NCI-H1092 treated with DMSO at 0.1 percent for 48 hours (cell line): ENCODE measurements at places on chromosomes 5 and 9.

GRCh38 chr9:87469793-87470465, 27.7 kb upstream of the DAPK1 start:
- no peak for DNase-seq

DNA sequence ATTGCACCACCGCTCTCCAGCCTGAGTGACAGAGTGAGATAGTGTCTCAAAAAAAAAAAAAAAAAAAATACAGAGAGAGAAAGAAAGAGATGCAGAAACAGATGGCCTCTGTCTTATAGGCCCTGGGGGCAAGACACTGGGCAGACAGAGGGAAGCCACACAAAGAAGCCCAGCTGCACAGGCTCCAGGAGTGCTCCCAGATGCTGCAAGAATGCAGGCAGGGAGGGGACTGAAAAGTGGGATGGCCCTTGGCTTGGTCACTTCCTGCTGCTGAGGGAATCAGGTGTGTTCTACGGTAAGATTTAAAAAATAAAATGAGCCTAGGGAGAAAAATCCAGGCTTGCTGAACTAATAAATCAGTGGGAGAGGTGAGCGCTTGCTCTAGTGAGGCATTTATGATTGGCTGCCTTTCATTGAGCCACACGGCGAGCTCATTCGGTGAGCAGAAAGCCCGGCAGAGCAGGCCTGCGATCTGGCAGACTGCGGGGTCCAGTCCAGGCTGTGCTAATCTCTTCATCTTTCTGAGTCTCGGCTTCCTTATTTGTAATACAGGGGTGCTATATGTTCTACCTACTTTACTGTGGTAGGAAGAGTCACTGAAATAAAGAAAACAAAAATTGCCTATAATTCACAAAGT, 80.6 kb downstream of the RAD23B start:
- DNase-seq: no peak

- no peak for DNase-seq
These were observed 28.6 kb downstream of the MARCHF3 start for GRCh38 chr5:127001621-127002296.

GRCh38 chr9:103981912-103982311, 112.2 kb upstream of the SMC2 start:
- no peak for DNase-seq

GRCh38 chr5:135454946-135455345, 2.8 kb upstream of the TIFAB start:
- DNase-seq: no peak

- DNase-seq: no peak
These were observed 351.8 kb upstream of the ADAMTSL1 start for GRCh38 chr9:18122171-18122570.

DNA sequence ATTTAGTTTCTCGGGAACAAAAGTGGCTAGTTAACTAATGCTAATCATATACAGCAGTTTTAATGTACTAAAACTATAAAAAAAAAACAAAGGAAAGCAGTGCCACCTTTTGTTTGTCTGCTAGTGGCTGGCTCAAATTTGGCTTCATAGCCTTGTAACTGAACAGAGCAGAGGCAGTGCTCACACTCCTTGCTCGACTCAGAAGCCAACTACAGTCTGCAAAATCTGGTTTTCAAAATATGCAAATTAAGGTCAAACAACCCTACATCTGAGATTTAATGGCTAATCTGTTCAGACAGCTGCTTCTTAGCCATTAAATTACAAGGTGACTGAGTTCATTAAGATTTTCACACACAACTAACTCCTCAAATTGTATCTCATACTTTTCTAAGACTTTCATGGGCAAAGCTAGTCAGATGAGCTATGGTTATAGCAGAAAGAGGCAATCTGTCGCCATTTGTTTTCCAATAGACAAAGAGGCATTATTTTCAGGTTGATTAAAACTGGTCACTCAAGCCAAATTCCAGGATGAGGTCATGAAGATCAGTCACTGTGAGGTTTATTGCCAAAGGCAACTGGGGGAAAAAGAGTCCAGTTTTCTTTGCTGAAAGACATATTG, 56.8 kb upstream of the EPB41L4A start:
- DNase-seq: no peak

DNA sequence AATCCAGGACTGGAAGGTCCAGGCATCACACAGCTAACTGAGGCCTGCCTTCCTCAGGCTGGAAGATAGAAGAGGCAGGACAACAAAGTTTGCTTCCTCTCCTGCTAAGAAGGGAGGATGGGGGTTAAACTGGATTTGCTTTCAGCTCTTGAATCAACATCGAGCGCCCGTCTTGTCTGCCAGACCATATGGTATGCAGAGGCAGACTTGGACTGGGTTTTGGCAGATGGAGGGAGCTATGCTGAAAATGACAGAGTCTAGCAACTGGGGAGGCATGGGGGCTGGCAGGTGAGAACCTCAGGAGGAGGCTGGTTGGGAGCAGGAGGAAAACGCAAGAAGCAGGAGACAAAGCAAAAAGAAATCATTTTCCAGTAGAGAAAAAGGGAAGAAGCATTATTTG, 289.5 kb upstream of the IL12B start:
- DNase-seq: no peak

DNA sequence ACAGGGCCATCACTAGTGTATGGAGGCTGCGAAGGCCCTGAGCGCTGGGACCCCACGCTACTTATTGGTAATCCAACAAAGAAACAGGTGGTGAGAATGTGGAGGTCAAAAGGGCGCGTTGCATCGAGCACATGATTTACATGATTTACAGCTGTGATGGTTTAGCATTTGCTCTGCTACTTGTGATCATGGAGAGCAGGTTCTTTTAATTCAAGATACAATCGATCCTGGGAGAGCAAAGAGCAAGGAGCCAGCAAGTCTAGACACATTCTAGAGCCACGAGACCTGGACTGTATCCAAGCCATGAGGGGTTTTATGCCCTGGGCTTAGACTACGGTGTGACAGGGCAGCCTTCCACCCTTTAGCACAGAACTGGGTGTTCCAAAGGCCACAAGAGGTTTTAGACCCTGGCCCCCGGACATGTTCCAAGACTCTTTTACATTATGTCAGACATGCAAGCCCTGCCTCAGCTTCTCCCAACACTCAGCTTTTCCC, 47.0 kb upstream of the CLK4 start:
- no peak for DNase-seq

DNA sequence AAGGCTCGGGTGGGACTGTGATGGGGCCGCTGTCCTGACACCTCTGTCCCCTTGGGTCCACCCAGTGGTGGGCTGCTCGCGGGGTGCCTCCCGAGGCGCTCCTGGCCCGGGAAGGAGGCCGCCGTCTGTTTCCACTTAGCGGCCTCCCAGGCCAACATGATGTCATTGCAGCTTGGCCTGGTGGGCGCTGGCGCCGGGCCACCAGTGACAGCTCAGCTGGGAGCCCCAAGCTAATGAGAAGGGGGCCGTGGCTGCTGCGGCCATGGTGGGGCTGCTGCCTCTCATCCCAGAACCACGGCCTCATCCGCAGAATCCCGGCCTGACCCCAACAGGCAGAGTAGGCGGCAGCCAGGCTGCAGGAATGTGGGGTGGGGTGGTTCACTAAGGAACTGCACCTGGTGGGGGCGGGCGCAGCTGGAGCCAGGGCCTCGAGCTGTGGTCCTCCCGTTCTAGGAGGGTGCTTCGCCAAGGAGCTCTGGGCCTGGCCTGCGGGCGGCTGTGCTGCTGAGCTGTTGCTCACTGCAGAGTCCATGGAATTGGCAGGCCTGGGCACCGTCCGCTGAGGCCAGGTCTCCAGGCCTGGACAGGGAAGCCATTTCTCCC, 123.5 kb upstream of the COL5A1 start:
- DNase-seq: no peak

- no peak for DNase-seq
These were observed 149.4 kb upstream of the TUSC1 start for GRCh38 chr9:25827626-25828025.

GRCh38 chr5:136106351-136107031, 26.2 kb upstream of the SMAD5 start:
- no peak for DNase-seq

DNA sequence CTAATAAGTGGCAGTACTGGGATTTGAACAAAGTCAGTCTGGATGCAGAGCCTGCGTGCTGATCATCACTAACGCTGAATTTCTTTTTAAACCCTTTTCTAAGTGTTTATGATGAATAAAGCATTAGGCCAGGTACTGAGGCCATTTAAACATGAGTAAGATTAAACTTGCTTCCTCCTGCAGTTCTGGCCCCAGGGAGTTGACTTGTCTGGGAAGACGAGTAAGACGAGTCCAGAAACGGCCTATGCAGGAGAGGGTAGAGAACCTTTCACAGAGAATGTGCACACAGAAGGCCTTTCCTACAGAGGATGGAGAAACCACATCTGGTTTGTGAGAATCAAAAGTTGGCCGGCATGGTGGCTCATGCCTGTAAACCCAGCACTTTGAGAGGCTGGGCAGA, 42.9 kb downstream of the SPRY4 start:
- no peak for DNase-seq

DNA sequence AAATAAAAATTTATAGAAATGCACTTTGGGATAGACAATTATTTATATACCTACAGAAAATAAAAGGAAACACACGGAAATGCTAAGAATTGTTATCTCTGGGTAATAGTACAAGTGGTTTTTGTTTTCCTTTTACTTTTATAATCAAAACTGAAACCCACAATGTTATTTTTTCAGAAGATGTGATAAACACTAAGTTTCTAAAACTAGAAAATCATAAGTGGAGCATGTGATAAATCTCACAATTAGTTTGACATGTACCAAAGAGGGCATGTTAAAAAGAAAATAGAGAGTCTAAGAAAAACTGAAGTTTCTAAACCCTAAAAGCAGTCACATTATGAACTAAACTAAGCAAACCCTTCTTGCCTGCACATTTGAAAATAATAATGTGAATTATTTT, 61.1 kb downstream of the OXCT1 start:
- no peak for DNase-seq

GRCh38 chr9:2620919-2621721, 467 bp upstream of the VLDLR start:
- DNase-seq: peak; percentile 87

- no peak for DNase-seq
These were observed 136.9 kb downstream of the ARHGAP26 start for GRCh38 chr5:142906863-142907671.

- DNase-seq: no peak
These were observed 380.8 kb downstream of the TMEM232 start for GRCh38 chr5:110345623-110346022.

DNA sequence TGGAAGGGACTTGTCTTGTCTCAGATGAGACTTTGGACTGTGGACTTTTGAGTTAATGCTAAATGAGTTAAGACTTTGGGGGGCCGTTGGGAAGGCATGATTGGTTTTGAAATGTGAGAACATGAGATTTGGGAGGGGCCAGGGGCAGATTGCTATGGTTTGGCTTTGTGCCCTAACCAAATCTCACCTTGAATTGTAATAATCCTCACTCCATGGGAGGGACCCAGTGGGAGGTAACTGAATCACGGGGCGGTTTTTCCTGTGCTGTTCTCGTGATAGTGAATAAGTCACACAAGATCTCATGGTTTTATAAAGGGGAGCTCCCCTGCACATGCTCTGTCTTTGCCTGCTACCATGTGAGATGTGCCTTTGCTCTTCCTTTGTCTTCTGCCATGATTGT, 72.1 kb downstream of the RAI14 start:
- no peak for DNase-seq

GRCh38 chr9:123316053-123316718, 39.8 kb upstream of the CRB2 start:
- no peak for DNase-seq

DNA sequence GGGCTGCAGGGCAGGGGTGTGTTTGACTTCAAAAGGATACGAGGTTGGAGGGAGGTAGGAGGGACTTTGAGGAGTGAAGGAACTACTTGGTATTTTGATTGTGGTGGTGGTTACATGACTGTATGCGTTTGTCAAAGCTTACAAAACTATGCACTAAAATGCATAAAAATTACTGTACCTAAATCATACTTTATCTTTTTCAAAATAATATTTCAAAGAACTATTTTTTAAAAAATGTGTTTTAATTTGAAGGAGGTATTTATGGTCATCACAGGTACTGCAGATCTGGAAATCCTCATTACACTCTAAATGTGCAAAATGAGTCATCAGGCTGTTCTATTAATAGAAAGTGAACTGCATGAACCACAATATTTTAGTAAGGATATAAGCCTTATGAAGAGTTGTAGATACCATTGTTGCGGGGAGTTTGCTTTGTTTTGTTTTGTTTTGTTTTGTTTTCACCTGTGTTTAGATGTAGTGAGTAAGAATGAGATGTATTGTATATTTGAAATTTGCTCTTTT, 116.9 kb downstream of the ARRDC3 start:
- no peak for DNase-seq

DNA sequence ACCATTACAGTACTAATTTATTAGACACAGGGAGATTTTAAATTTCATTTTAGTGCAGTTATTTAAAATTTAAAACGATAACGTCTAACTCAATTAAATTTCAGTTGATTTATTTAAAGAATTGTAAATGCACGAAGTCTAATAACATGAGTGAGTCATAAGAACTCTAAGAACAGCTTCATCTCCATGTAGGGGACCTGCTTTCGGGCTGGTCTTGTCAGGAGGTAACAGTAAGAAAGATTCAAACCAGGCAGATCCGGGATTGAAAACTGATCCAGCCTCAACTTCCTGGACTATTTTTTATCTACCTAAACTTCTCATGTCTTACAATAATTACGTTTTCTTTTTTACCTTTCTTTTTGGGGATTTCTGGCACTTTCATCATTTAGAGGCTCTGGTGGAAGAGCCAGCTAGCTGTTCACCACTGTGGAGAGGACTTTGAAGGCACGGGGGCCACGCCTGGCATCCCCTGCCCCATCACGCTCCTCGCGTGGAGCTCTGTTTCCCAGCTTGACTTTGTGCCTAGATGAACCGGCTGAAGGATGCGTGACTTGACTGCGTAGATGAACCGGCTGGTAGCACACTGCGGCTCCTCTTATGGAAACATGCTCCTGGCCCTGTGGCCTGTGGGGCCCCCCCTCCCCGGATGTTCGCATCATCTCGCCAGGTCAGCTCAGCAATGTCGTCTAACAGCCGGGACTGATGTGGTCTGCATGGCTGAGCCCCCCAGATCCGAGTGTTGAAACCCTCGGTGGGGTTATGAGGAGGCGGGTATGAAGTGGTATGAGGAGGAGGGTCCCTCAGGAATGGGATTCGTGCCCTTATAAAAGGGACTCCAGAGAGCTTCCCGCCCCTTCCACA, 26.0 kb downstream of the NDUFS6 start:
- DNase-seq: no peak

DNA sequence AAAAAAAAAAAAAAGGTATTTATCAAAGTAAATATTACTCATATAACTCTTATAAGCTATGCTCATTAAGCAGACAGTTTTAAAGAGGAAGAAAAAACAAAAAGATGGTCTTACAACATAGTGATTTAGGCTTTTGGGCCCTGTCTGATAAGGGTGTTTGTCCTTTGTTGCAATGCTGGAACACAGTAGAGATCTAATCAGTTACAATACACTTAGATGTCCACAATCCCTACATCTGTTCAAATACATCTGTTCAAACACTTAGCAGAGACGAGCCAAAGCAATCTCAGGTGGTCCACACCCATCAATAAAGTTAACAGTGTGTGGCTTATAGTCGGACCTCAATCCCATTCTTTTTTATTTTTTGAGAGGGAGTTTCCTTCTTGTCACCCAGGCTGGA, 11.0 kb downstream of the PRXL2C start:
- DNase-seq: peak; percentile 77

- no peak for DNase-seq
These were observed 15.3 kb upstream of the CD180 start for GRCh38 chr5:67211926-67212325.
